Common myeloid progenitor, CD34-positive (primary cell): ENCODE measurements at places on chromosomes 5 and 9.

DNA sequence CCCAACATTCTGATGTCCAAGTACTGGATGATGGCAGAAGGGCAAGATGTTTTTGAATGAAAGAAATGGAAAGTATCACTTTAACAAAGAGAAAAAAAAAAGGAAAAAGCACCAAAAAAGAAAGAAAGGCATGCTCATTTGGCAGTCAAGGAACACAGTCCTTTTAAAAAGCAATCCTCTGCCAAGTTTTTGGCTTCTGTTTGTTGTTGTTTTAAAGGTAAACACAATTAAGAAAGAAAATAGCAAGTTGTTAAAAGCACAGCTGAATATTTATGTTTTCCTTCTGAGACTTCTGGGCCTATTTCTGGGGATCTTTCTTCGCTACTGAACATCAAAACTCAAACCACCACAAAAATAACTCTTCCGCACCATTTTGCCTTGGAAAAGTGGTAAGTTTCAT lies 162.1 kb downstream of the TRPM3 start:
- DNase-seq: no peak

- DNase-seq: no peak
These were observed 205.1 kb downstream of the PCSK1 start for GRCh38 chr5:96227957-96228356.

GRCh38 chr9:18997151-18997550 lies 35.9 kb downstream of the SAXO1 start:
- DNase-seq: no peak

GRCh38 chr5:176418251-176418650 lies 1.9 kb upstream of the CLTB start:
- no peak for DNase-seq

- peak; percentile 7 for DNase-seq
These were observed 119.6 kb upstream of the RETREG1 start for GRCh38 chr5:16736158-16736995.

DNA sequence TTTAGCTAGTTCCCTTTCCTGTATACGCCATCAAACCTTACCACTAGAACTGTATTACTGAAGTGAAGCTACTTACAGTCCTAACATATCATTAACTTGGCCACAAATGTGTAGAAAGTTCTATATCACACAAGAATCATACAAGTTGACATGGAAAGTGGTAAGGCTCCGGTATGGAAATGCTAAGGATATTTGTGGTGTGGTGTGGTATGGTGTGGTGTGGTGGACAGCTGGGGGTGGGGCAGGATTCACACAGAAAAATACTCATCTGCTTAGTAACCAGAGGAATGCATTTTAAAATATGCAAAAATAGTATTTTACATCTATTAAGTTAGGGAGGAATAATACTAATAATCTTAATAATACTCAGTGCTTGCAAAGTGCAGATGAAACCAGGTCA lies 69.4 kb downstream of the TRPC7 start:
- DNase-seq: no peak

DNA sequence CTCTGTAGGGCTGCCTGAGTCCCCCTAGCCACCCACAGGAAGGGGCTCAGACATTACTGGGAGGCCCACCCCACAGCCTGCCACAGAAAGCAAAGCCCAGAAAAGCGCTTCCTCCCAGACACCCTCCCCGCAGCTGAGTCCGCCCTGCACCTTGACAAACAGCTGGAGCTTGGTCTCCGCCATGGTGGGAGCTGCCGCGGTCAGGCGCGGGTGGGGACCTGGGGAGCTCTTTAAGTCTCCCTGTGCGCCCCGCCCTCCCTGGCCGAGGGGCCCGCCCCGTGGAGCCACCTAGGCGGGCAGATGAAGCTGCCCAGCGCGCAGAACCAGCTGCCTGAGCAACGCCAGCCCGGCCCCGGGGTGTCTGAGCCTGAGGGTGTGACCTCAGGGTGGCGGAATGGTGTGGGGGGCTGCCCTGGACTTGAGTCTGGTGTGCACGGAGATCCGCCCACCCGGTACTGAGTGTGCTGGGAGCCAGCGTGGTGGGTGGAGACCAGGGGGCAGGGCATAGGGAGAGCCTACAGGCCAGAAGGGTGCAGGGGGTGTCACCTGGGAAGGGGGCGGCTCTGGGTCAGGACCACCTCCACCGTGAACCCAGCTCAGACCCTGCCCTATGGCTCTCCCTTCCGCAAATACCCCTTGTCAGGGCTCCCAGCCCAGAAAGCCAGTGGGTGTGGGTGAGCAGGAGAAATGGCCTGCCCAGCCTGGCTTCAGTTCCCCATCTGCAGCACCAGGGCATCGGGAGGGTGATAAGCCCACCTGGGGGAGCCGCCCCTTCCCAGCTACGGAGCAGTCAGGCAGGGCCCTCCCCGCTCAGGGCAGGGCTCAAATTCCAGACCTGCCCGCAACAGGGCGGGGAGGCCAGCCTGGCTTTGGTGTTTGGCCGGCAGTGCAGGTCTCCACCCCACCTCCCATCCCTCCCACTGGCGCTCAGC lies at the start of gene CLIC3:
Gene CLIC3, minus strand, starts transcription at position 208 of the 932 bp plus-strand sequence. Its CDS starts 25 bp downstream, at position 183.
- DNase-seq: no peak

DNA sequence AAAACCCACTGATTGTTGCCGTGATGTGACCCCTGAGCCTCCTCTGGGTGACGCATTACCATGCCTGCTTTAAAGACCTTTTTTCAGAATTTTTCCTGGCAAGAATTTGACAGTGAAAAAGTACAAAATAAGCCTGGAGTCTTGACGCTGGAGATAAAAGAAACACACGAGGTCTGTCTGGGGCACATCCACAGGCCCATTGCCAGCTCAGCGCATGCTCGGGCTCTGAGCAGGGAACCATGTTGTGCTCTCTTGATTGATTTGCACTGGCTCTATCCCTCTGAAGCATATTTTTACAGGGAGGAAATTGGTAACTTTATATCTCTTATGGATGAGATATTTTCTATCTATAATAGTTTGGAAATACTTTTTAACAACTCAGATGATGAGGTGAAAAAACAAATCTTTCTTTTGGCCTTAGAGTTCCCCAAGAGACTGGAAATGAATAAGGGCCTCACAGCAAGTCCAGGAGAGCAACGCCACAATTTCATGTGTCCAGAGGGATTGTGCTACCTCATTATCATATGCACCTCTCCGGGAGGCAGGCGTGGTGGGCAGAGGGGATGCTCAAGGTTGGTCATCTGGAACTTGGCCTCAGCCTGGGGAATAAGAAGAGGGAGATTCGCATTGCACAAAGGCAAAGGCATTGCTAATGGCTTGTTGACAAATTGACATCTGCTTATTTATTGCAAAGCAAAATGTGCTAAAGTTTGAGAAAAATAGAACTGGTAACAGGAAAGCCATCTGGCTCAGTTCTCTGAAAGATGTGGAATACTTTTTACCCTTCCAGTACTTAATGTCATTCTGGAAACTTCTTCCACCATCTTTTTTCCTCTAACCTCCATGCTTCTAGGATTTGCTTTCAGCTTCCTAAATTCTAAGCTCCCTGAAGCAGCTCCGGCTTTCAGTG lies 183.8 kb downstream of the PJA2 start:
- DNase-seq: no peak

GRCh38 chr9:89996773-89997172 lies 392.0 kb downstream of the GADD45G start:
- DNase-seq: no peak

DNA sequence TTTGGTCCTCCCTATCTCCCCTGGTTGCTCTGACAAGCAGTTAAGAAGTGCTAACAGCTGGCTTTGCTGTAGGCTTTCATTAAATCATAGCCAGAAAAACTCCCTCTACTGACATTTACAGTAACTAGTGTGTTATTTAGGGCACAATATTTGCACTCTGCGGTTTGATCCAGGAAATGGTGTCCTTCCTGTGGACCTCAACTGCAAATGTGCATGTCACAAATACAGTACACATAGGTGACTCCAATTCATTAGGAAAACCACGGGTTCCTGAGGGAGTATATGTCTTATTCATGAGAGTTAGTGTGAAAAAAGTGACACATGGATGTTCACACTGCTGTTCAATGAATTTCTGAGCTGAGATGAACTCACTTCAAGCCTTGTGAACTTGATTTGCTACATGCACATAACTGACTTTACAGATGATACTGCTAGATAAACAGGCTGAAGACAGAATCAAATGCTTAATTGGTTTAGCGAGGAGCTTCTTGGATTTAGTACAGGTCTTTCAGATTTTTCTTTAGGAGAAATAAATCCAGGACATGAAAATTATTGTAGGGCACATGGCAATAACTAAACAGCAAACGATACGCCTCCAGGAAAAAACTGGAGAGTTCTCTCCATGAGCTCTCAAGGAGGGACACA lies 281.5 kb downstream of the EFNA5 start:
- DNase-seq: peak; percentile 68

- no peak for DNase-seq
These were observed 27.9 kb downstream of the SKIC3 start for GRCh38 chr5:95526871-95527270.

DNA sequence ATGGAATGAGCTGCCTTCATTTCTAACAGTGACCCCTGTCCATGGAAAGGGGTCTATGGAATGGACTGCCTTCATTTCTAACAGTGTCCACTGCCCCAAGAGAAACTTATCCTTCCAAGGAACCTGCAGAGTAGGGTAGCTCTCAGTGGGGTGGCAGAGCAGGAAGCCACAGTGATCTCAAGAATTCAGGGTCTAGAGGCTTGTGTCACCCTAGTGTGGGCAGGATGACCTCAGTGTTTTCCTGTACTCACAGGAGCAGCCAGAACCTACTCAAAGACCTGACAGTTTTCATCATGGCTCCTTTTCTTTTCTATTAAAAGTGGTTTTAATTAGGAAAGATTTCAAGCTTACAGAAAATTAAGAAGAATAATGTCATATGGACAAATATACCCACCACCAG lies 27.5 kb downstream of the SEC61B start:
- no peak for DNase-seq

DNA sequence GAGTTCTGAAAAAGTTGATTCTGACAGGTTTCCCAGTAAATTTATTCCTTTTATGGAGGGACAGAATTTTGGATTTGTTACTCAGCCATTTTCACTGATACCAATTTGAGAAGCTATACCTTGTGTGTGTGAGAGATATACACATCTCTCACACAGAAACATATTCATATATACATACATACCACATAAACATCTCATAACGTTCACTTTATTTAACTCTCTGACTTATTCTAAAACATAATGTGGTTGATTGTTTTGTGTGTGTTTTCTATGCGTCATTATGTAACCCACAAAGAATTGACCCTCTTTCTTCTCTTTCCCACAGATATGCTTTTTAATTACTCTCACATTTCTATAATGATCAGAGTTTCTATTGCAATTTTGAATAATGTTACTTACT lies 570.8 kb upstream of the TLE4 start:
- DNase-seq: no peak

DNA sequence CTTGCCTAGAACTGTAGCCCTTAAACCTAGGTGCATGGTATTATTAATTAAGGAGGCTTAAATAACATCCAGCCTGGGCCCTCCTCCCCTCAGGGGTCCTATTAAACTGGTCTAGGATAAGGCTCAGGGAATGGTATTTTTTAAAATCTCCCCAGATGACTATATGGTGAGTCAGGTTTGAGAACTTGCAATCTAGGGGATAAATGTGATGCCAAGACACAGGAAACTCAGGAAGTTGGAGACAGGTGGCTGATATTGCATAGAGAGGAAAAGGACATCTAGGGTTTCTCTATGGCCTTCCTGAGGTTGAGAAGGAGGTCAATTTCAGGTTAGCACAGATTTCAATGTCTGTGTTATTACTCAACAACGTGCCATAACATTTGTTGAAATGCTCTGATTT lies 581.0 kb downstream of the TLE1 start:
- no peak for DNase-seq

- no peak for DNase-seq
These were observed 13.9 kb downstream of the IL7R start for GRCh38 chr5:35870605-35871004.

DNA sequence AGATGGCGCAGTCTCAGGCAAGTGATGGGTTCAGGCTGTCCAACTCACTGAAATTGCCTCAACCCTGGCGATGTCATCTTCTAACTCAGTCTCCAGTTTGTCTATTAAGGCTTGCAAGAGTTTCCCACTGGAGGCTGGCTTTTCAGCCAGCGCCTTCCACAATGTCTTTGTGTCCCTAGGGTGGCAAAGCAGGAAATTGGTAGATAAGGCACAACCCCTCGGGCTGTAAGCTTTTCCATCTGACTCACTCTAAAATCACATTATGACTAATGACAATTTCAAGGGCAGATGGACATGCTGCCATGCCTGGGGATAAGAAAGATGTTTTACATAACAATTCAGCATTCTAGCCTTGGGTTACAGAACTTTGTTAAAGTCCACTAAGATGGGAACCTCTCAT lies 61.9 kb downstream of the MROH2B start:
- DNase-seq: no peak

GRCh38 chr9:38727497-38728001 lies 7.6 kb upstream of the FAM240B start:
- DNase-seq: peak; percentile 4

GRCh38 chr5:28017178-28017577 lies 978.8 kb upstream of the CDH9 start:
- no peak for DNase-seq

- DNase-seq: no peak
These were observed 516 bp downstream of the MRPL41 start for GRCh38 chr9:137552022-137552768.

- DNase-seq: no peak
These were observed 206.9 kb downstream of the GABBR2 start for GRCh38 chr9:98501819-98502218.

DNA sequence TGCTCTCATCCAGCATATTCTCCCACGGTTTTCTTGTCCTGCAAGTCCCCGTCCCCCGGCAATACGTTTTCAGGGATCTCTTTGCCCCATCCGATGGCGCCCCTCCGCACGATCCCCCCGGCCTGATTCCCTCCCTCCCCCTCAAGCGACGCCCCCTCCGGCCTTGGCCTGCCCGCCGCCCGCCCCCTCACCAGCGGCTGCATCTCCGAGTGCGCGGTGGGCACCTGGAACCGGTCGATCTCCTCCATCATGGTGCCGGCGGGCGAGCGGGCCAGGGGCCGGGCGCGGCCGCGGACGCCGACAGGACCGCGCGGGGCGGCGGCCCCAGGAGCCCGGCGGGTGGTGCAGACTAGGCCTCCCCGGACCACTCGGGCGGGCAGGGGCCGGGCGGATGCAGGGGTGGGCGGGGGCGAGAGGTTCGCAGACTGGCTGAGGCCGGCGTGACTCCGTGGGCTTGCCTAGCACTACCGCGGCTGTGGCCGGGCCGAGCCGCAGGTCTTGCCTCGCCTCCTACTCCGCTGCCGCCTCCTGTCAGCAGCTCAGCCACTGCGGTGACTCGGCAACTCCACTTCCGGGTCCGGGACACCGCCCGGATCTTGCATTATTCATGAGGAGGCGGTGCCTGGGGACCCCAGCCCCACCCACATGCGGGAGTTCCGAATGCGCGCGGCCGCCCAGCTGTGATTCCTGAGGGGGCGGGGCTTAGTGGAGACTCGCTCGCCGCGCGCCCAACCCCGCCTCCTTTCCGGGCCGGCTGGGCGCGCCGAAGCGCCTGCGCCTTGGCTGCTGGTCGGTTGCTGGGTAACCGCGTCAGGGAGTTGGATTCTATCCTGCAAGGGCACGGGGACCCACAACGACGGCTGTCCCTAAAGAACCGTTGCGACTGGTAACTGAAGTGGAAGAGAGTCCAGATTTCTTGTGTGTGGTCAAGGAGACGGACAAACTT lies at the start of the genes DNAI1 and FAM219A:
Gene DNAI1, plus strand, starts transcription at position 793 of the 946 bp plus-strand sequence. CDS start 201 bp downstream, outside the sequence.
Gene FAM219A, minus strand, starts transcription at position 558 of the 946 bp plus-strand sequence. Its CDS starts 307 bp downstream, at position 251.
- peak; percentile 98 for DNase-seq
